ENCODE measurements at places on chromosomes 7 and 10.

- no peak for DNase-seq
Measured at GRCh38 chr10:109863775-109864174, 59.5 kb downstream of the XPNPEP1 start.

DNA sequence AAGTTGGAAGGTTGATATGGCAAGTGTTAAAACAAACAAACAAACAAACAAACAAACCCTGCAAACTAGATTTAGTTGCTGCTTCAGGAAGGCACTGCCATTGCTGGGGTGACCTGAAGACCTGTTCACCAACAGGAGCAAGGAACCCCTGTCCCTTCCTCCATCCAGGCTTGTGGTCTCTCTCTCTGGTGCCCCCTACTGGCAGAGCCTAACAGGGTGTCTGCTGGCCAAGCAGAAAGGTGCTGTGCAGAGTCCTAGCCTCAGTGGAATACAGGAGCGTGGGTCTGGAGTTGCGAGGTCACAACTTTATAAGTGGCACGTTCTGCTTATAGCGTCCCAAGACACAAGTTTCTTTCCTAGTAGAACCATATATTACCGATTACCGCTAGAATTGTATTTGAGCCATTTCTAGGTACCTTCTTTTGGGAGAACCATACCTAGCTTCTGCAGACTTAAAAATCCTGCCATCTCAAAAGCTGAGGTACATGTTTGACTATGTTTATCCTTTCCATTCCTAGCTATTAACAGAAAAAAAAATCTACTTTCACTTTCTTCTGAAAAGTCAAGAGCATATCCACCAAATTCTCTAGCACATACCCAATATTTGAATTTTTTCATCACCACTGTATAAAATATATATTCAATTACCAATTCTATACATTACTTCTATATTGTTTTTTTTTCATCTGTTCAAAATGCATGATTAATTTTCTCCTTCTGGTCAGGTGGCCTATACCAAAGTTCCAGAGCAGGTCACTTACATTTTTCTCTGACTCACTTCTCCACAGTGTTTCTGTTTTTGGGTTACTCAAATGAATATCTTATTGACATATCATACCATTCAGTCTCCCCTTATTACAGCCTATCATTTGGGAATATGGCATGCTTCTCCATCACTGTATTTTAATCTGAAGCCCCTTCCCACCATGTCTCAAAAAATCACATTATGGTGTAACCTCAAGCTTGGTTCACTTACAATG lies 29.1 kb upstream of the CALD1 start:
- DNase-seq, result peak; percentile 67

DNA sequence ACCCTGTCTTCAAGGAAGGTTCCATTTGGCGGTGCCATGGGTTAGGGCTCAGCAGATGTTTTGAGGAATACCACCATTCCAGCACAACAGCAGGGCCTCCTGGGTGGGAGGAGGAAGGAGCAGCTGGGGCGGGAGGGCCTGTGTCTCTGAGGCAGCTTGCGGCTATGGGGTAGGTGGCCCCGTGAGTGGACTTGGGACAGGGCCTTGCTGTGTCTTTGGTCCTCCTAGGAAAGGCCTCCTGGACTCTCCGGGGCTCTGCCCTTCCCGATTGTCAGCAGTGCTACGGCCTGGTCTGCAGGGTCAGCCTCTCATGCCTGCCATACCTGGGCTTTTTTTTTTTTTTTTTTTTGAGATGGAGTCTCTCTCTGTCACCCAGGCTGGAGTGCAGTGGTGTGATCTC lies 96.7 kb downstream of the PAXIP1 start:
- no peak for DNase-seq

DNA sequence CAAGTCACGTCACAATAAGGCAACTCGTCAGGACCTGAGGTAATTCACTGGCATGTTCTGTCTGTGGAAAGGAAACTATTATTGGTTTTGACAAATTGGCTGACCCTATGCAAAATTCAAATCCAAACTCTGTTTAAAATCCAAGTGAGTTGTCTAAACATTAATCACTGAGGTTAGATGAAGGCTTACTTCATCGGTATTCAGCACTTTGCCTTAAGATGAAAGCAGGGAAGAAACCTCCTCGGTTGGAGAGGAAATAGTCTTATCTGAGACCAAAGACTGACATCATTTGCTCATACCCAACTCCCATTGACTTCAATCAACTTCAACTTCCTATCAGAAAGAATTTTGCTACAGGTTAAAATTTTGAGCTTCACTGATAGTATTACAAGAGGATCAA lies 355.1 kb upstream of the MBL2 start:
- DNase-seq, result no peak

GRCh38 chr10:51770709-51771108 lies 71.3 kb upstream of the CSTF2T start:
- no peak for DNase-seq

- no peak for DNase-seq
Measured at GRCh38 chr10:75021379-75022249, 89.8 kb upstream of the SAMD8 start.
